ENCODE measurements at places on chromosomes 13 and 19.

DNA sequence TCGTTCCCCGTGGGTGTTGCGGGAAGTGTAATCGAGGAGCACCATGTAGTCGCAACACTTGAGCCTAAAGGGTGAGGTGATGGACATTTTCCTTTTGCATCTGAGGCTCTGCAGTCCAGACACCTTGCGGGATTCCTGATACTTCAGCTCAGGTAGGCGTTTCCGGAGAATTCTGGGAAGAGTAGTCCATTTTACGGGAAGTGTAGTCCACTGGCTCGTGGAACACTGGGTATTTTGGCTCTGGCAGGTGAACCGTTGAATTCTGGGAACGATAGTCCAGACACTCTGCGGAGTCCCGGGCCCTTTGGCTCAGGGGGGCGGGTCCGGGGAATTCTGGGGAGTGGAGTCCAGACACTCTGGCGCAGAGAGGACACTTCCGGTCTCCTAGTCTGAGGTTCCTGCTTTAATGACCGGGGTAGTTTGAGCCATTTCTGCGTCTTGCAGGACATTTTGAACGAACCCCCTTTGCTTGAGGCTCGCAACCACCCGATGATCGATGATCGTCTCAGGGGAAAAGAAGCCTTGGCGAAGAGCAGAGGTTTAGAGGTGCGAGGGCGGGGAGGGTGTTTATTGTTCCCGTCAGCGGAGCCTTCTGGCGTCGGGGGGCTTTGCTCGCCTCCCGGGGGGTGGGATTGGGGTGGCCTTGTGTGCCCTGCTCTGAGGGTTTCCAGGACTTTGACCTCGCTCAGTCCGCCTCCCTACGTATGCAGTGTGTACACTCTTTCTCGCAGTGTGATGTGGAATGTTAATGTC, at the start of gene ZNF223:
TSS of gene ZNF223 (plus strand) at position 387 of the 753 bp plus-strand sequence. CDS start 3,141 bp downstream, outside the sequence.
- DNase-seq = peak; percentile 64

GRCh38 chr19:19447536-19448237, 42.2 kb downstream of the GATAD2A start:
- DNase-seq = no peak

DNA sequence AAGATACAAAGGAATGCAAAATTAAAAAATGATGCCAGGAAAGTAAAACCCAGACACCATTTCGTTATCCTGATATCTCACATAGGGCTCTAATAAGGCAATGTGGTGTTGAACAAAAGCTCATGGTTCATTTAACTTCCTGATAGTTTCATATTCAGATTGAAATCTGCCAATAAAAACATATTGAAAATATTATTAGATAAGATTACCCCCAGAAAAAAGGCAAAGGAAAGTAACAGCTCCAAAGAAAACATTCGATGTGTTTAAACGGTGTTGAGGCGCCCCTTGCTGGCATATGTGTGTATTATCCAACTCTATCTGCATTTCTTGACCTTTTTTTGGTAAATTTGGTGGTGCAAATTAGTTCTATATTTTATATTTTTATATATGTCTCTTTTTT, 75.9 kb downstream of the ESD start:
- no peak for DNase-seq

- DNase-seq = no peak
These were observed 320.7 kb downstream of the DIAPH3 start for GRCh38 chr13:59843040-59843439.

All from SHP77 treated with DMSO at 0.1 percent for 48 hours (cell line).